Astrocyte of the cerebellum (primary cell): ENCODE measurements at places on chromosomes 11 and 22.

DNA sequence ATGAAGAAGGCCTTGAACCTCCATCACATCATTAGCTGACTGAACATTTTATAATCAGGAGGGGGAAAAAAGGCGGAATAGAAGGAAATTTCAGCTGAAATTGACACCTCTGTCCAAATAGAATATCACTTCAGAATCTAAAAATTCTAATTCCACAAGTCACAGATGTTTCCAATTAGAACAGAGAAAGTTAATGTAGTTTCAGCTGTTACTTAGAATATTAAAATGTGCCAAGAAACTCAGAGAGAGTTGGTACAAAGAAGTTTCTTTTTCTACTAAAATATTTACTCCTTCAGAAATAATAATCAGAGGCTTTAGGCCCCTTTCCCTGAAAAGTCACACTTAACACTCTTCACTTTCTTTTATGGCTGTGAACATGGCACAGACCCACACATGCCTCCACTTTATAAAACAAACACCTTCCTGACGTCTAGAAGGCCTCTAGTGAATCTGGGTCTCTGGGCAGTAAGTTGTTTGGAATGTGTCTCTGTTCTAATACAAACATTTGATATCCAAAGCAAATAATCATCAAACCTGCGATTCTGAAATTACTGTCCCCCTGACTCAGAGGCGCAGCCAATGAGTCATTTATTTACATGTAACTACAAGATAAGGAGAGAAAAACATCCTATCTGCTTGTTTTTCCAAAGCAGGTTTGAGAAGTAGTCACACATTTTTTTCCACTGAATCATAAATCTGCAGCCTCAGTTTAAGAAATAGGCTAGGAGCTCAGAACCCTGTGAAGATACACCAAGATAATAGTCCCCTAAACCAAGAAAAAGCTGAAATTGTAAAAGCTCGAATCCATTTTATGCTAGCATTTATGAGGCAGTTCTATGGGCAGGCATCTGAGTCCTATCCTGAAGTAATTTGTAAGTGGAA lies 148.4 kb downstream of the ME3 start:
- DNase-seq, result peak; percentile 74

GRCh38 chr11:93623179-93623578 lies 38.3 kb upstream of the CEP295 start:
- DNase-seq, result no peak

- DNase-seq, result no peak
Observed at GRCh38 chr11:93128574-93128973, 69.2 kb downstream of the SLC36A4 start.

DNA sequence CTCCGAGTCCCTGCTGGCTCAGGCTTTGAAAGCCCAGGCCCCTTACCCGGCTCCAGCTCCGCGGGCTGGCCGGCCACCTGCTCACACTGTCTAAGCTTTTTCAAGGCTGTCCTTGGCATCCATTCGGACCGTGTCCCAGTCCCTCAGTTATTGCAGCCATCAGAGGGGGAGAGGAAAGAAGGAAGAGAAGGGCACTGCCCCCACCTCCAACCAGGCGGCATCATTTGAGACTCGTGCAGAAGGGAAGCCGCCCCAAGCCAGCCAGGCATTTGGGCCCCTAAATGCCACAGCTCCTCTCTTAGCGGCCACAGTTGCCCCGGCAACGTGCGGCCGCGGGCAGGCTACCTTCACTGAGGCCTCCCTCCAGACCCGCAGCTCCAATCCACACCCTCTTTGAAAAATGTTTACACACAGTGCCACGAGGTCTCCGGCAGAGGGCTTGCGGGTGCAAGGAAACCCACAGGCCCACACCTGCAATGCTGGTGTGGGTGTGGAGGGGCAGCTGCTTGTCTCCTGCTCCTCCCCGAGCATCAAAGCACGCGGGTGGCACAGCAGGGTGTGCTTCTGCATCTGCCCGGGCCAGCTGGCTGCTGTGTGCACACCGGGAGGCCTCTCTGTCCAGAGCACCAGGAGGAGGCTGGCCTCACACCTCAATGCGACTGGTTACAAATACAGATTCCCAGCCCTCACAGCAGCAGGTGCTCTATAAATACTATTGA lies 124.4 kb downstream of the CTTN start:
- no peak for DNase-seq

DNA sequence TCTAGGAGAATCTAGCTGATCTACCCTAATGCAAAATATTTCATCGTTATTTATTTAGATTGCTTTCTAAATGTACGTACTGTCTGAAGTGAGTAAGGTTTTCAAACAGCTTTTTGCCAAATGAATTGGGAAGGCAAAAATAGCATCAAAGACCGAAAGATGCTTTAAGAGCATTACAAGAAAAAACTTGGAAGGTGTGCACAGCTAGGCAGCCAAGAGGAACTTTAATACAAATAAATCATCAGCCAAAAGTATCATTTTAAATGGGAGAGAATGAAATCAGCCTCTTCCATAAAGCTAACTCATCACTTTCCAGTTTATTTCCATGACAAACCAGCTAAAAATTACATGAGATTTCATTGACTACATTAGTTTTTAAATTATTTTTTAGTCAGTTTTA lies 30.2 kb upstream of the CFAP300 start:
- no peak for DNase-seq

- DNase-seq, result no peak
Observed at GRCh38 chr22:38715176-38715764, 9.5 kb downstream of the GTPBP1 start.

- DNase-seq, result no peak
Observed at GRCh38 chr11:57336111-57336666, 497 bp upstream of the SSRP1 start.

DNA sequence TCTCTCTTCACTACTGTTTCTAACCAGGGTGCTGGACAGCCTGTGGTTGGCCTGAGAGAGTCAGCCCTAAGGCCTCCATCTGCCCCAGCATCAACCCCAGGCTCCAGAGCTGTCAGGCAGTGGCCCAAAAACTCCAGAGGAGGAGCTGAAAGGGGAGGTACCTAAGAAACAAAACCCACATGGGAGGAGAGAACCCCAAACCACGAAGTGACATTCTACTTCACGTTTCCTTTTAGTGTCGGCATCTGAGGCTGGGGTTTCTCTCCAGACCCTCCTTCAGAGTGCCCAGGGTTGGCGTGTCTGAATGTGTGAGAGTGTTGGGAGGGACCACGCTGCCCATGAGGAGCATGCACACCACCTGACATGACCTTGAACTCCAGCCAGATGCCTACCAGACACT lies 69.8 kb upstream of the NNMT start:
- no peak for DNase-seq

GRCh38 chr22:42752230-42752746 lies 31.6 kb upstream of the A4GALT start:
- DNase-seq, result no peak

DNA sequence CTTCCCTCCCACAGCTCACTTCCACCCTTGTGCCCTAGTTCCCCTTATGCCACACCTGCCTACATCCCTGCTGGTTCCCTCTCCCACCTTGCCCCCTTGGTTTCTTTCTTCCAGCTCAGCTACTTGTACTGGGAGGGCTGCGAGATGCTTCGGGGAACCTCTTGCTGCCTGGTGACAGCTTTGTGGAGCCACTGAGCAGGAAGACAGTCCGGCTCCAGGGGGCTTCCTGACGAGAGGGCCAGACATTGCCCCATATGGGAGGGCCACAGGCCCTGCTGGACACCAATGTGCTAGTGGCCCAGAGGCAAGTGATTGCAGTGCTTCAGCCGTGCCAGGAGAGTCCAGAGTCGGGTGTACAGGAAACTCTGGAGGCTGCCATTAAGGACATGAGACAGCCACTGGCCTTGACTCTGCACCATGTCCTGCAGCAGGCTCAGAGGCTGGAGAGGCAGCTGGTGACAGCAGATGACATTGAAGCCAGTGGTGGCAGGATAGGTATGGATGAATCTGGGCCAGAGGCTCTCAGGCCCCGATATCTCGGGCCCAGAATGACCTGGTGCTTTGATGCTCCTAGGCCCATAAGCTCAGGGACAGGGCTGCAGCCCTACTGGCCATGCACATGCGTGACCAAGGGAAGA lies 54.3 kb downstream of the BTG4 start:
- no peak for DNase-seq

- no peak for DNase-seq
Observed at GRCh38 chr22:20035375-20036083, 14.6 kb downstream of the TANGO2 start.

DNA sequence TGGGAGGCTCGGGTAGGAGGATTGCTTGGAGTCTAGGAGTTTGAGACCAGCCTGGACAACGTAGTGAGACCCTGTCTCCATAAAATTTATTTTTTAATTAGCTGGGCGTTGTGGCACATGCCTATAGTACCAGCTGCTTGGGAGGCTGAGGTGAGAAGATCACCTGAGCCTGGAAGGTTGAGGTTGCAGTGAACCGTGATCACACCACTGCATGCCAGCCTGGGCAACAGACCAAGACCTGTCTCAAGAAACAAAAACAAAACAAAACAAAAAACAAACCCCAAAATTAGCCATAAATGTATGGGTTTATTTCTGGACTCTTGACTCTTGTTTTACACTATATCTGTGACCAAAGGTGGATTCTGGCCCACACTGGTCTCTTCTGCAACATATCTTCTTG lies 41.6 kb downstream of the EIF3F start:
- no peak for DNase-seq

- DNase-seq, result no peak
Observed at GRCh38 chr22:18994701-18995326, 58.7 kb upstream of the PRODH start.

DNA sequence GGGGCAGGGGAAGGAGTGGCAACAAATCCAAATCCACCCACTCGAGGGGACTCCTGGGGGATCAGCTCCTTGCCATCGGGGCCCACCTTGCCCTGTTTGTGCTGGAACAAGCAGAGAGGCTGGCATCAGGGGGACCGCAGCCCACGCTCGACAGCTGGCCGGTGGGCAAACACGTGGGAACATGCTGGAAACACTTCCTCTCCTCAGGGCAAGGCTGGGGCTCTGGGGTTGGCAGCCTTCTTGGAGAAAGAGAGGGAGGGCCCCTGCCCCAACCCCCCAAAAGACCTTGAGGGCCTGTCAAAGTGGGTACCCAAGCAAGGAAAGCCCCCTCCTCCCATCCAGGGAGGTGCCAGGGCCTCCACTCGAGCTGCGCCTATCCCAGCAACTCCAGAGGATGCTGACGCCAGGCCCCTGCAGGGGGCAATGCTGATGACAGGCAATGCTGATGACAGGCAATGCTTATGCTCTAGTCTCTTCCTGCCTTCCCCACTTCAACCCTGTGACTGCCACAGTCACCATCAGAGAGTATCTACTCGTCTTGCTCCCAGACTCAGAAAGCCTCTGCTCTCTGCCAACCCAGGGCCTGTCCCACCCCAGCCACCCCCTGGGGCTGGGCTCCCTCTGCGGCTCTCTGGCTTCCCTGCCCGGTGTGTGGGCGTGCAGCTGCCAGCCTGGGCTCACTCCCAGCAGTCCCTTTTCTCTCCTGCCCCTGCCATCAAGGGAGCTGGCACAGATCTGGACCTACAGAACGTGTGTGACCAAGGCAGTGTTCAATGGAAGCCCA lies 6.0 kb downstream of the ESS2 start:
- no peak for DNase-seq

DNA sequence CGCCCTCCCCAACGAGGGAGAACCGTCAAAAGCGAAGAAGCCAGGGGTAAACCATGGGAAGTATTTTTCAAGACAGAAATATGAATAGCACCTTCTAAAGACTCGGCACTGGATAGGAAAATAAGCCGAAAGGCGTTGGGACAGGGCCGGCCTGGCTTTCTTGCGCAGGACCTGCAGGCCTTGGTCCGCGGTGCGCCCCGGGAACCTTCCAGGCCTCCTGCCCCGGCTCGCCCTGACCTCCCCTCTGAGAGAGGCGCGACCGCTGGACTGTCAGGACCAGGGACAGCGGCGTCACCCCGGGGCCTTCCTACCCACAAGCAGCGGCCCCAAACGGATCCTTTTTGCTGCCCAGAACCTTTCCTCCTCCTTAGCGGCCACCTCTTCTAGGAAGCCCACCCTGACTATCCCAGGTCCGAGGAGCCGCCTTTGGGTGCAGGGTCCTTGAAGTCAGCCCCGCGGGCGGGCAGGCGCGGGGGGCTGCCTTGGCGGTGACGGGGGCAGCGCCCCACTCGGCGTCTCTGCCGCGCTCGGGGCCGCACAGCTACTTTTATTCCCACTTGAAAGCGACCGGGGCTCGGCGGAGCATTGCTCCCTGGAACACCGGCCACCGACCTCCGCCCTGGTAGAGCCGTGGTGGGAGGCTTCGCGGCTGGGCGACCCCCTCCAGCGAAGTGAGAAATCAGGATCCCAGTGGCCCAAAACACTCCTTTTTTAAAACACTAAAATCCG lies 650 bp upstream of the MAPK11 start:
- no peak for DNase-seq

DNA sequence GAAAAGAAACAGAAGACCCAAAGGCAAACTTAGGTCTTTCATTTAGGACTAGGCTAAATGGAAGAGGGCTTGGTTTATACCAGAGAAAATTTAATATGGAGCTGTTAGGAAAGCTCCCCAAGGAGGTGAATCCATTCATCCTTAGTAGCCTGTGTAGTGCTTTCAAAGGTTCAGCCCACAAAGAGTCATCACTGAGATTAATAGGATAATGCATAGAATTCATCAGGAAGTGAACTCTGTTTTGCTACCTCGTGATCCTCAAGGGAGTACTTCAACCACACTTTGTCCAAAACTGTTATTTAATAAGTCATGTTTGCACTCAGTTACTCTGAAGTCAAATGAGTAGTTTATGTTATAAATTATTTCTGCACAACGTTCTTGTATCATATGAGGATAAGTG lies 43.3 kb upstream of the MMP7 start:
- peak; percentile 16 for DNase-seq

- no peak for DNase-seq
Observed at GRCh38 chr11:100703139-100703538, 16.1 kb downstream of the ARHGAP42 start.

DNA sequence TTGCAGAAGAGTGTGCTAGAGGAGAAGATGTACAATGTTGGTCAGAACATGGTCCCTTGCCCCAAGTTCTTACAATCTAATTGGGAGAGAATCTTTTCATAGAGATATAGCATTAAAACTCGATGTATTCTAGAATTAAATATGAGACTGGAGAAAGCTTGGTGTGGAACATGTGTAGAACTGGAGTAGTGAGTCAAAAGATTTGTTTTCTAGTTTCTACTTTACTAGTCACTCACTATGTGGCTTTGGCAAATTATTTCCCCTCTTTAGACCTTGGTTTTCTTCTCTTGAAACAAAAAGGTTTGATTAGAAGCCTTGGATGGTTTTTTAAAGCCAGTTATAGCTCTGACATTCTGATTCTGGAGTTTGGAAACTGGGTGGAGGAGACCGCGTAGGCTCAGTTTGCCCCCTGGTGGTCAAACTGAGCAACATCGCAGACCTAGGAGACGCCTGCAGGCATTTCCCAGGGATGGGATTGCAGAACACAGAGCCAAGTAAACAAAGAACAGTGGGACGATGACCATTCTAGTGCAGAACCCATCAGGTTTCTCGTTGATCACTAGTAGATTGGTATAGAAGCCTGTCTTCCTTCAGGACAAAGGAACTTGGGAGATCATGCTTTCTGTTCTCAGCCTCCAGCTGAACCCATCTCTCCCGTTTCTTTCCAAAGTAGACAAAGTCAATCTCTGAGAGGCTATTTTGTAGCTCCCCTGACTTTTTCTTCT lies 8.5 kb upstream of the CHRDL2 start:
- DNase-seq, result peak; percentile 32

GRCh38 chr11:69908511-69909220 lies 89.5 kb upstream of the FGF3 start:
- no peak for DNase-seq
